Epithelial cell of alveolus of lung (primary cell): ENCODE measurements at places on chromosomes 16 and 17. TPM values are rescaled to one million over a fixed set of nuclear protein-coding genes. Genes with fewer than 3 reads are reported as not detected.

The RNF222 gene
- total RNA-seq: not detected in 2 replicates

The CEMP1 gene
- total RNA-seq: not detected in 2 replicates

The SKAP1 gene
- 0.78 TPM in 1 of 2 replicates, not detected in the other for total RNA-seq

The TOX3 gene
- total RNA-seq: 5.0 TPM in 1 of 2 replicates, not detected in the other

The ITGA3 gene
- 21.9 and 163 TPM in 2 replicates for total RNA-seq
